Kidney (tissue), 22 donors: ENCODE measurements at places on chromosomes 12 and 14. TPM values are rescaled to one million over a fixed set of nuclear protein-coding genes. Genes with fewer than 3 reads are reported as not detected.

DNA sequence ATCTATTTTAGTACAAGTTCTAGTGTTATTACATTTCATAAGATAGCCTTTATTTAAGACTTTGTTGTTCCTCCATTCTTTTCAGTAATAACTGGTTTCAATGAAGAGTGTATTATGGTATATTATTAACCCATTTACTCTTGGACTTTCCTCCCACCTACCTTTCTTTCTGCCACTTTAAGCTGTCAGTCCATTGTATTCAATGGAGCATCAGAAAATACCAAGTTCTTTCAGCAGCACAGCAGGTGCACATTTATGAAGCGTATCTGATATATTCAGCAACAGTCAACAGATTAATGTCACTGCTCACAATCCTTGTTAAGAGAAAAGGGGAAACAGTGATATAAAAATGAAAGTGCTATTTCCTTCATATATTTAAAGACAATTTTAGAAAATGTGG lies 660.9 kb downstream of the C12orf50 start:
- no peak for DNase-seq

- DNase-seq = no peak
Observed at GRCh38 chr12:120658286-120659150, 18.1 kb downstream of the CABP1 start.

DNA sequence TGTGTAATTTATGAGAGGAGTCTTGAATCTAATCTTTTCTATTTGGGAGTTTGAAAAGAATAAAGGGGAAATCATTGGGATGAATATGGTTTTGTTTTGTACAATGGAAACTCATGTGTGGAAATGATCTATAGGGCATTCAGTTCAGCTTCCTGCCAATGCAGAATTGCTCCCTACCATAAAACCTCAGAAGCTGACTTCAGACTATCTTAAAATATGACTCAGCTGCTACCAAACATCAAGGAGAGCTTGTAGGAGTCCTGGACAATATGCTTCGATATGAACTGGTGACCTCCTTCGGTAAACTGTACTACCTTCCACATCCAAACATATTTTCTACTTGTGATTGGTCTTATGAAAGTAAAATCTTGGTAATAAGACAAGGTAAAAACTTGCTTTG lies 160.6 kb downstream of the CAPZA3 start:
- DNase-seq = no peak

- DNase-seq = no peak
Observed at GRCh38 chr12:31019561-31019960, 54.1 kb upstream of the DDX11 start.

DNA sequence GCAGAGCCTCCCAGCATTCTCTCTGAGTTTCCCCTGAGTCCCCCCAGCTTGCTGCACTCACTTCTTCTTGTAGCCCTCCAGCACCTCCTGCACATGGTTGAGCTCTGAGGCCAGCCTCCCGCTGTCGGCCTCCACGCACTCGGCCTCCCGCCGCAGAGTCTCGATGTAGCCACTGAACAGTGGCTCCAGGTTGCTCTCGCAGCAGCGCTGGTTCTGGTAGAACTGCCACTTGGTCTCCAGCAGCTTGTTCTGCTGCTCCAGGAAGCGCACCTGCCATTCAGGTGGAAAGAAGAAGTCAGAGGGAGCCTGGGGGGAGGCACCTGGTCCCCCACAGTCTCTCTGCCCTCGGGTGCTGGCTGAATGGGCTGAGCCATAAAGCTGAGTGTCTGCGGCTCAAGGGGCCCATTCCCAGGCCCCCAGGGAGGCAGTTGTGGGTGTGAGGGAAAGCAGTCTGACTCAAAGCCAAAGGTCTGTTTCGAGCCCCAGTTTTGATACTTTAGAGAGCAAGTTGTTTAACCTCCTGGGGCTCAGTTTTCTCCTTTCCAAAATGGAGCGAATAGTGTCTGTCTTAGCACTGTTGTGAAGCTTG lies 2.3 kb downstream of the KRT85 start:
- DNase-seq = no peak

DNA sequence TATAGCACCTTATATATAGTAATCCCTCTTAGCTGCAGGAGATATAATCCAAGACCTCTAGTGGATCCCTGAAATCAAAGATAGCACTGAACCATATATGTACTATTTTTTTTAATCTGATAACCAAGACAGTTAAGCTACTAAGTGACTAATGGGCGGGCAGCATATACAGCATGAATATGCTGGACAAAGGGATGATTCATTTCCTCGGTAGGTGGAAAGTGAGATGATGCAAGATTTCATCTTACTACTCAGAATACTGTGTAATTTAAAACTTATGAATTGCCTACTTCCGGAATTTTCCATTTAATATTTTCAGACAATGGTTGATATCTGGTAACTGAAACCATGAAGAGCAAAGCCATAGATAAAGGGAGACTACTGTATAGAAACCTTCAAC lies 36.2 kb downstream of the PRMT8 start:
- no peak for DNase-seq

- no peak for DNase-seq
Observed at GRCh38 chr12:75137896-75138295, 71.7 kb downstream of the KCNC2 start.

GRCh38 chr12:126480451-126480850 lies 1415.2 kb downstream of the AACS start:
- no peak for DNase-seq

GRCh38 chr12:27707216-27707615 lies 3.4 kb upstream of the MRPS35 start:
- DNase-seq = no peak

DNA sequence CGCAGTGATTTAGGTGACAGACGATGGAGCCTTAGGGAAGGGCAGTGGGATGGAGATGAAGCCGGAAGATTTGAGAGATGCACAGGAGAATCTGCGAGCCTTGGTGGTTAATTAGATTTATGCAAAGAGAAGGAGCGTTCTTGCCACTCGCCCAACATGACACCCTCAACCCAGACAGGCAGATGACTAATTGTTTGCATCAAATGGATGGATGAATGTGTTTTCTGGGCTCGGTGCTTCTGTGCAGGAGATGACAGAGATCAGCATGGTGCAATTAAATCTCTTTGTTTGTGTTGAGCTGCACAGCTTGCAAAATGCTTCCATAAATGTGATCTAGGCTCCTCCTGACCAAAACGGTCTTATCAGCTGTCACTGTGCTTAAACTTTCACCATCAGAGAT lies 202.3 kb upstream of the PRMT8 start:
- no peak for DNase-seq

DNA sequence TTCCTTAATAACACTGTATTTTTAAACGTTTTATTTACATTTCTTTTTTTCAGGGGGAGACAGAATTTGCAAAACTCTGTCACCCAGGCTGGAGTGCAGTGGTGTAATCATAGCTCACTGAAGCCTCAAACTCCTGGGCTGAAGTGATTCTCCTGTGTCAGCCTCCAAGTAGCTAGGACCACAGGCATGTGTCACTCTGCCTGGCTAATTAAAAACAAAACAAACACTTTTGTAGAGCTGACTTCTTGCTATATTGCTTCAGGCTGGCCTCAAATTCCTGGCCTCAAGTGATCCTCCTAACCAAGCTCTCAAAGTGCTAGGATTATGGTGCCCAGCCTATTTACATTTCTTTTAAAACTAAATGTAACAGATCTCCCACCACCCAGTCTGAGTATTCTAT lies 12.7 kb downstream of the CPSF6 start:
- DNase-seq = no peak

GRCh38 chr12:123532808-123533649 lies 490 bp downstream of the RILPL1 start:
- peak; percentile 71 for DNase-seq

- DNase-seq = no peak
Observed at GRCh38 chr14:92105893-92106142, 564 bp downstream of the ATXN3 start.

DNA sequence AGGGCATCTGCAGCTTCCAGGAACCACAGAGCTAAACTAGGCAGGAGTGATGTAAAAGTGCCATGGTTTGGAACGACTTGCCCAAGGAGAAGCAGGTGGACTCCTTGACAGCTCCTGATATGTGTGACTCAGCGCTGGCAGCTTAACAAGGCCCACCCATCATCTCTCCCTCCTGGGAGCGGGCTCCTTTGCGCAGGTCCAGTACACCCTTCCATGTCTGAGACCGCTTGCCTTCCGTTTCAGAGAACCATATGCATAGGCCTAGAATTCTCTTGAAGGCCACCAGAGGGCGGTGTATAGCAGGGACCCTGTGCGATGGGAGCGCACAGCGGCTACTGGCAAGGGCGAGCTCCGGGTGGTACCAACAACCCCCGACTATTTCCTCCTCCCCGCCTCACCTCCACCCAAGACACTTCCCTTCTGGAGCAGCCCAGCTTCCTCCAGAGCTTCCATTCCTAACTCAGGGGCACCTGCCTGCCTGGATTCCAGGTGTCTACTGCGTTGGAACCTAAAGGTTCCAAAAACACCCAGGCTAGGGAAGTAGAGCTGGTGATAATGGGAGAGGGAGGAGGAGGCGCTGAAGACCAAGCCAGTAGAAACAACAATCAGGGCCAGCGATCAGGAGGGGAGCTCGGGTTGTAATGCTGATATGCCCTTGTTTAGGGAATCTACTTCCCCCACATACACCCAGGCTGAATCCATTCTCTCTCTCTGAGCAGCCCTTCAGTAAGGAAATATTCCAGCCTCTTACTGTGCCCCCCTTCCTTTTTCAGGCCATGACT lies 6.3 kb downstream of the DHH start:
- peak; percentile 93 for DNase-seq

- DNase-seq = no peak
Observed at GRCh38 chr12:58082996-58083395, 141.6 kb downstream of the ATP23 start.

GRCh38 chr12:94872671-94872970 lies 130.9 kb downstream of the NDUFA12 start:
- DNase-seq = no peak

- DNase-seq = peak; percentile 66
Observed at GRCh38 chr14:82855912-82856391, 1322.3 kb upstream of the SEL1L start.

DNA sequence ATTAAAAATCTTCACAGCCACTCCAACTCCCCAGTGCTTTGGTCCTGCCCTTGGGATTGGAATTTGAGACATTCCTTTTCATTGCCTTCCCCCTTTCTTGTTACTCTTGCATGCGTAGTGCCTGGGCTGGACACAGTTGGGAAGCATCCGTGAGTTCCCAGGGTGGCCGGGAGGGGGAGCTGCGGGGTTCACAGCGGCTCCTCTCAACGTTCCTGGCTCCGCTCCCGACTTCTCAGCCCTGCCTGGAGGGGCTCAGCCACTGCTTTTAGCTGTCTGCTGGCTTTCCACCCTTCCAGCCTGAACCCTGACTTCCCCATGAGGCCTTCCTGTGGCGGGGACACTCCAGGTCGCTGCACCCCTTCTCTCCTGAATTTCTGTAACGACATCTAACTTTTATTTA lies 3.2 kb downstream of the TEX52 start:
- peak; percentile 92 for DNase-seq

DNA sequence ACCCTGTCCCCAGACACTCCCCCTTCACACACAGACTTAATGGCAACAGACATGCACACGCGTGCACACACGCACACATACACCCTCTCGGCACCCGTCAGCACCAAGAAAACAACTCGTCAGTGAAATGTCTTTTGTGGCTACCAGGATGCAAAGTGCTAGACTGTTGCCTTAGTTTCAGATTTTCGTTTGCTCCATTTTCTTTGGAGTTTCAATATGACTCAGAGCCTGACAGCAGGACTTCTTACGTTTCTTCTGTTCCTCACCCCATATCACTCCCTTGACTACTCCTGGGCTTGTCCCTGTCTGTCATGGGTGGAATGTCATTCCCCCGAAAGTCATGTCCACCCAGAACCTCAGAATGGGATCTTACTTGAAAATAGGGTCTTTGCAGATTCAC lies 182.9 kb downstream of the GLT1D1 start:
- no peak for DNase-seq

- no peak for DNase-seq
Observed at GRCh38 chr14:61659582-61659981, 35.7 kb upstream of the HIF1A start.

The RBP5 gene
- 609 TPM for polyA plus RNA-seq

The SMOC1 gene
- polyA plus RNA-seq = 1.2 TPM

The CLMN gene
- polyA plus RNA-seq = 33.1 TPM

The KLHL28 gene
- 1.6 TPM for polyA plus RNA-seq

The GDF3 gene
- 1.6 TPM for polyA plus RNA-seq

The ADAM20 gene
- not detected for polyA plus RNA-seq

The SPIC gene
- polyA plus RNA-seq = not detected
